Daoy (cell line): ENCODE measurements at places on chromosomes 1 and 21. TPM values are rescaled to one million over a fixed set of nuclear protein-coding genes. Genes with fewer than 3 reads are reported as not detected.

DNA sequence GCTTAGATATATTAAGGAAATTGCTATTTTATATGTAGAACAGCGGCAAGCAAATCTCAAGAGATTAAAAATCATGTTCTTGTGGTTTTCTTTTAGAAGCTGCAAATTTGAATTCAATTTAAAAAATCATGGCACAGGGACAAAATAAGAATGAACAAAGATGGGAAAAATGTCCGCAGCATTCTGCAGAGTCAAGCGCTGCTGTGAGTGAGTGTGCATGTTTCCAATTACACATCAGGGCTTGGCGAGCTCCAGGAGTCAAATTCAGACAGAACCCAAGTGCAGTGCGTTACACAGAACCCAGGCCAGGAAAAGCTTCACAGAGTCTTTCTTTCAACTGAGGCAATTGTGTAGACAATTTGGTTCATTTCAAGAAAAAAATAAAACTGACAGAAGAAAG lies 33.3 kb upstream of the ERG start:
- peak; percentile 21 for DNase-seq

DNA sequence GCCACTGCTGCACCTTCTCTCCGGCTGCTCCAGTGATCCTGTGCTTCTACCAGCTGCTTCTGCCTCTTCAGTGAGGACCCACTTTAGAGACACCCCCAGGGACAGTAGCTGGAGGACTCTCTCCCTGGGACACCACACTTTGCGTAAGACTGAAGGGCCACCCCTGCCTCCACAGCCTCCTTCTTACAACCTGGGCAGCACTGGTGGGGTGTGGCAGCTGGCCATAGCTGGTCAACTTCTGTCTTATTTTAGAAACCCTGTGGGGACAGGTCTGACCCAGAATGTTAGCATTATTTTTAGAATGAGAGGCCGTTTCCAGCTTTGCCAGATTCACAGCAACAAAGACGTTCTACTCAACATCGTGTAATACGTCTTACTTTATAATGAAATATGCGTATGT lies 1.1 kb upstream of the KRTAP10-9 start:
- no peak for DNase-seq

DNA sequence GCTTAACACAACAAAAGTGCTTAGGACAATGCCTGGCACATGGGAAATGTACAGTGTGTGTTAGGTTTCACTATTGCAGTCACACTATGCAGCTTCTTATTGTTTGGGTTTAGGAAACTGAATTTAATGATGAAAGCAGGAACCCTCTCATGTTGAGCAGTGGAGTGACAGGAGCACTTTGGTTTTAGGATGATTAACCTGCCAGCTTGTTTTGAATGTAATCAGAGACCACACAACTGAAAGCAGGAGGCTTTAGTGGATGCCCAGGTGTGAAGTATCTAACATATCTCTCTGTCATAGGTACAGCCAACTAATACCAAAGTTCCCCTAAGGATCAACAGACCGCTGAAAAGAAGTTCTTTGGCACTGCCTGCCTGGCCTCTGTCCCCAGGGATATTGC lies 406.9 kb upstream of the USP24 start:
- DNase-seq, result no peak

GRCh38 chr1:81432059-81432458 lies 368.7 kb upstream of the ADGRL2 start:
- no peak for DNase-seq

- peak; percentile 71 for DNase-seq
These were observed 787 bp downstream of the JAK1 start for GRCh38 chr1:64965366-64966157.

DNA sequence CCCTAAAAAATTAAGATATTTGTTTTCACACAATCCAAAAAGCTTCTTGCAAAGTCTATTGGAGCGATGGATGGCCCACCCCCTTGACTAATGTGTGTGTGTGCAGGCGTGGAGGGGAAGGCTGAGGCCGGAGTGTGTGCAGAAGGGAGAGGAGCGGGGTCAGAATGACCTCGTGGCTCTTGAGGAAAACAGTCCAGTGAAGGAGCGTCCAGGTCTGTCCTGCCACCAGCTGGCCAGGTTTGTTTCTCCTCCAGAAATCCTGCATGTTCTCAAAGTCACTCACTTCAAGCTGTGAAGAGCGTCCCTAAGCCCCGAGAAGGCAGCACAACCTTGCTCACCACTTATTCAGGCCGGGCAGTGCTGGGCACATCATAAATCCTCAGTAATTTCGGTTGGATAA lies 69.5 kb upstream of the SSX2IP start:
- DNase-seq, result no peak

- DNase-seq, result no peak
These were observed 96.9 kb downstream of the COP1 start for GRCh38 chr1:176110203-176110602.

- DNase-seq, result peak; percentile 44
These were observed 121.7 kb downstream of the SMYD2 start for GRCh38 chr1:214402613-214403083.

DNA sequence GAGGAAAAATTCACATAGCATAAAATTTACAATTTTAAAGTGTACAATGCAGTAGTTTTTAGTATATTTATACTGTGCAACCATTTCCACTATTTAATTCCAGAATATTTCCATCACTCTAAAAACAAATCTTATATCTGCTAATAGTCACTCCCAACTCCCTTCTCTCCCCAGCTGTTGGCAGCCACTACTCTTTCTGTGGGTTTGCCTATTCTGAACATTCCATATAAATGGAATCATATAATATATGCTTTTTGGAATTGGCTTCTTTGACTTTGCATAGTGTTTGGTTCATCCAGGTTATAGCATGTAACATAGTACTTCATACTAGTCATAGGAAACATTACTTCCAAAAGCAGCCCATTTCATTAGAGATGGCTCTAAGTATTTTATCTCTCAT lies 25.0 kb upstream of the TMEM39B start:
- no peak for DNase-seq

- no peak for DNase-seq
These were observed 152.2 kb downstream of the S1PR1 start for GRCh38 chr1:101388904-101389546.

- DNase-seq, result no peak
These were observed 32.3 kb upstream of the NR5A2 start for GRCh38 chr1:199995096-199995685.

- peak; percentile 16 for DNase-seq
These were observed 74.0 kb upstream of the ADAMTS5 start for GRCh38 chr21:27040738-27041469.

- no peak for DNase-seq
These were observed 1594.3 kb downstream of the PLA2G4A start for GRCh38 chr1:188423073-188423472.

DNA sequence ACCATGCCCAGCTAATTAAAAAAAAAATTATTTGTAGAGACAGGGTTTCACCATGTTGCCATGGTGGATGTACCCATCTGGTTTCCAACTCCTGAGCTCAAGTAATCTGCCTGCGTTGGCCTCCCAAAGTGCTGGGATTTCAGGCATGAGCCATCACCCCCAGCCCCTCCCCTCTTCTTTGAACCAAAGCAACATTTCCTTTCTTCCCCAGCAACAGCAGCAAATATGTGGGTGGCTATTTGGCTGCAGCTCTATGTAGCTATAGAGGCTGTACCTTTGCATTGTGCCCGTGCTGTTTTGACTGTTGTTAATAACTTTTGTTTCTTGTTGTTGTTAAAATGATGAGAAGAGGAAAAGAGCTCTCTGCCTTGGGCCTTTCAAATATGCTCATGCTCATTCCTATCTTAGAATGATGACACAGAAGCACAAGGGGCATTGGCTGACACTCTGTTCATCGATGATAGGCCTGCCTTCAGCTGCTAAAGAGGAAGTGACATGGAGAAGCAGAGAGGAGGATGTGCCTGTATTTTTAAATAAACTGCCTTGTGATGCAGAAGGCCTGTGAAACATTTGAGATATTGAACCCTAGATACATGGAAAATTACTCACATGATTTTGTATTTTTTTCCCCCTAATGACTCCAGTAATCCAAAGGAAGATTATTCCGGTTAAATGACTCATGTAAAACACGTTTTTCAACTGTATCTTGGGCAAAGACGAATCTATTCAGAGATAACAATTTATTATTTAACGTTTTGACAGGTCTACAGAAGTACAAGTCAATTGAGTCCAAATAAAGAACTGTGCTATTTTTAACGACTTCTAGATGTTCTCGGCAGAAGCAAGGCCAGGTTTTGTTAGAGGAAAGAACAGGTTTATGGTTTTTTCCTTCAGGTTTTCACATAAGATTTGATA lies 20.5 kb upstream of the XPR1 start:
- no peak for DNase-seq

DNA sequence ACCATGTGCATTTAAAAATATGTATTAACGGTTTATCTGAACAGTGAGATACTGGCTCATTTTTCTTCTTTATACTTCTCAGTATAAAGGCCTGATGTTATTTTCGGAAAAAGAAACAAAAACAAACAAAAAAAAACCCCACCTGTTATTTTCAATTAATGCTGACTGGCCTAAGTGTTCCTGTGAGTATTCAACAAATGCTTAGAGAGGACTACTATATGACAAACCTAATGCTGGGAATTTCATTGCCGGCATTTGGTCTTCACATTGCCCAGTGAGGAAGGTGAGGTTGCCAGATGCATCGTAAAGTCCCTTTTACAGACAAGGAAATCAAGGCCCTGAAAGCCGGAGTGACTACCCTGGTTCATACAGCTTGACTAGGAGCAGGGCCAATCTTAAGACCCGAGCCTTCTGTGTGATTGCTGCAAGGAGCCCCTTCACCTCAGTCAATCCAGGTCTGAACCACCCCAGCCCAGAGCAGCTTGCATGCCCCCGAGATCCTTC lies 599 bp downstream of the MRPL24 start:
- no peak for DNase-seq

GRCh38 chr1:212561501-212561931 lies 47.0 kb upstream of the ATF3 start:
- DNase-seq, result peak; percentile 64

DNA sequence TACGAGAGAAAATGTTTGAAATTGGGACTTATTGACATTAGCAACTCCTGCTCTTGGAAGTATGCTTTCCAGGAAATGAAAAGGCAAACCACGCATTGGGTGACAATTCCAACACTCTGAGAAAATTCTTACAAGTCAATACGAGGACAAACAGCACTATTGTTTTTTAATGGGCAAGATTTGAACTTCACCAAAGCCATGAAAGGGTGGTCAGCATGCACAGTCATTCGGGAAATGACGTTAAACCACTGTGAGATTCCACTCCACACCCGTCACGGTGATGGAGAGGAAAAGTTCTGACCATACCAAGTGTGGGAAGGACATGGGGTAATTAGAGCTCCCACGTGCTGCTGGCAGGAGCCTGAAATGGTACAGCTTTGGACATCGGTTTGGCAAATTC lies 12.2 kb upstream of the PRXL2B start:
- peak; percentile 40 for DNase-seq

GRCh38 chr21:19256934-19257660 lies 853.5 kb upstream of the TMPRSS15 start:
- DNase-seq, result no peak

DNA sequence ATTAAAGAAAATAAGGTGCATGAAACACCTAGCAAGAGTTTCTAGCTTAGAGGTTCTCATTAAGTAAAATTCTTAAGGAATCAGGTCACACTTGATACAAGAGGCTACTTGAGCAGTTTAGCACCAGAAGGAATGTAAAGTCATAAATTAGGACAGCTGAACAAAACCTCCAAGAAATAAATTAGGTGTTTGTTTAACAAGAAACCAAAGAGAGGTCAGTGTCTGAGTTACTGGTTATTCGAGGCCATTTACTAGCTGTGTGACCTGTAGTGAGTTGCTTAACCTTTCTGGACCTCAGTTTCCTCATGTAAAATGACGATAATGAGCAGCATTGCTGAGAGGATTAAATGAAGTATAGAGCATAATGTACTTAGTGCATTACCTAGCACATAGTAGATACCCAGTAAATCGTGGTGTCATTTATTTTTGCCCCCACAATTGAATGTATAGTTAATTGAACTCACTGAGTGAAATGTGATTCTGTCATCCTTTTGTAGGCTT lies 908 bp upstream of the ELK4 start:
- no peak for DNase-seq

The SERPINC1 gene
- not detected in 2 replicates for total RNA-seq

The LAMC1 gene
- 106 and 117 TPM in 2 replicates for total RNA-seq

The ACAP3 gene
- total RNA-seq, result 17.5 and 19.3 TPM in 2 replicates

The SPATA17 gene
- 1.0 and 1.7 TPM in 2 replicates for total RNA-seq

The INSRR gene
- not detected in 2 replicates for total RNA-seq

The ANGPTL3 gene
- not detected in 2 replicates for total RNA-seq

The RIPK4 gene
- 33.6 and 39.5 TPM in 2 replicates for total RNA-seq

The CBS gene
- total RNA-seq, result 12.8 and 19.8 TPM in 2 replicates

The FCRL5 gene
- not detected in 2 replicates for total RNA-seq

The MFAP2 gene
- total RNA-seq, result 150 and 213 TPM in 2 replicates

The PPP1R12B gene
- total RNA-seq, result 8.4 and 12.5 TPM in 2 replicates

The AMY1A gene
- total RNA-seq, result not detected in 2 replicates

The SPSB1 gene
- total RNA-seq, result 14.1 and 15.0 TPM in 2 replicates

The UBE2U gene
- not detected in 2 replicates for total RNA-seq

The PPT1 gene
- 57.9 and 74.3 TPM in 2 replicates for total RNA-seq

The GRIK3 gene
- total RNA-seq, result 0.17 TPM in 1 of 2 replicates, not detected in the other
